ENCODE measurements at places on chromosomes 16 and 17.

- DNase-seq = no peak
These were observed 21.2 kb downstream of the CDC42EP4 start for GRCh38 chr17:73290399-73291259.

- DNase-seq = no peak
These were observed 602.5 kb upstream of the SALL1 start for GRCh38 chr16:51753467-51754127.

DNA sequence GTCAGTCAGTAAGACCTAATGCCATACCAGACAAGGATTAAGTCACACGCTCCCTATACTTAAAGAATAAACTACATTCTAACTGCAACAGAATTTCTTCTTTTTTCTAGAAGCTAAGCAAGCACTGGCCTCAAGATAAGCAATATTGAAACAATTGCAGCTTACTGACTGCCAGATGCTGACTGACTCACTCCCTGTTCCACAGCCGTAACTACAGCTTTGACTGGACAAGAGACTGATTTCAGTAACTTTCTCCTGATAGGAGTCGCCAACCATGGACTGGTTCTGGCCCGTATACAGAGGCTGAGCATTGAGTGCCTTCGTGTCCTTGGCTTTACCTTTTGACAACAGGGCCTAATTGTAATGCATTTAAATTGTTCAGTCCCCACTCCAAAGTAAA lies 67.9 kb downstream of the TRIM37 start:
- DNase-seq = no peak

DNA sequence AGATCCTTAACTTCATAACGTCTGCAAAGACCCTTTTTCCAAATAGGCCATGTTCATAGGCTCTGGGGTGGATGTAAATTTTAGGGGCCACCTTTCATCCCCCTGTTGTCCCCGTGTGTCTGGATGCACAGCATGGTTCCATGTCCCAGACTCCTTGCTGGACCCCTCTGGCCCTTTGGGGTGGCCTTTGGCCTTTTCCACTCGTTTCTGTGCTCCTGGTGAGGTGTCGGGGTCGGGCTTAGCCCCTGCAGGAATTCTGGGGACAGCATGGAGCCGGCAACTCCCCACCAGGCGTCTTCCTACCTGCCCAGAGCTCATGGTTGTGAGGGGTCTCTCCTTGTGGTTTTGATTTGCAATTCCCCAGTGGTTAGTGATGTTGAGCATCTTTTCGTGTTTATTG lies 183.5 kb downstream of the SEC14L1 start:
- DNase-seq = no peak

DNA sequence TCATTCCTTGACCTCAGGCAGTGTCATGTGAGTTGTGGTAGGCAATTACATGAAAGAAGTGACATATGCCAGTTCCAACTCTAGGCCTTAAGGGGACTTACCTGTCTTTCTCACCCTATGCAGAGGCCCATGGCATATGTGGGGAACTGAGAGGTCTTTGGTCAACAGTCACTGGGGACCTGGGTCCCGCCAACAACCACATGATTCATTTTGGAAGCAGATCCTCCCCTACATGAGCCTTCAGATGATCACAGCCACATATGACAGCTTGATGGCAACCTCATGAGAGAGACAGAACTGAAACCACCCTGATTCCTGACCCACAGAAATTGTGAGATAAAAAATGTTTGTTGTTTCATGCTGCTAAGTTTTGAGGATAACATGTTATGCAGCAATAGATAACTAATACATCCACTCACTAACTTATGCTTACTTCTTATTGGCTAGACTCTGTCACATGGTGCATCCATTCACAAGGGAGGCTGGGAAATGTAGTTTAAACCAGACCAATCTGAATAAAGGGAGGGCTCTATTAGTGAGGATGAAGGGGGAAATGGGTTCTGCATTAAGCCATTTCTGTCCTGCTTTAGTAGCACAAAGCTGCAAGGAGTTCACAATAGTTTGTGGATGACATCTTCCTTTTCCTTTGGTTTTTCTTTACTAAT lies 298.2 kb downstream of the HAPSTR1 start:
- DNase-seq = no peak

DNA sequence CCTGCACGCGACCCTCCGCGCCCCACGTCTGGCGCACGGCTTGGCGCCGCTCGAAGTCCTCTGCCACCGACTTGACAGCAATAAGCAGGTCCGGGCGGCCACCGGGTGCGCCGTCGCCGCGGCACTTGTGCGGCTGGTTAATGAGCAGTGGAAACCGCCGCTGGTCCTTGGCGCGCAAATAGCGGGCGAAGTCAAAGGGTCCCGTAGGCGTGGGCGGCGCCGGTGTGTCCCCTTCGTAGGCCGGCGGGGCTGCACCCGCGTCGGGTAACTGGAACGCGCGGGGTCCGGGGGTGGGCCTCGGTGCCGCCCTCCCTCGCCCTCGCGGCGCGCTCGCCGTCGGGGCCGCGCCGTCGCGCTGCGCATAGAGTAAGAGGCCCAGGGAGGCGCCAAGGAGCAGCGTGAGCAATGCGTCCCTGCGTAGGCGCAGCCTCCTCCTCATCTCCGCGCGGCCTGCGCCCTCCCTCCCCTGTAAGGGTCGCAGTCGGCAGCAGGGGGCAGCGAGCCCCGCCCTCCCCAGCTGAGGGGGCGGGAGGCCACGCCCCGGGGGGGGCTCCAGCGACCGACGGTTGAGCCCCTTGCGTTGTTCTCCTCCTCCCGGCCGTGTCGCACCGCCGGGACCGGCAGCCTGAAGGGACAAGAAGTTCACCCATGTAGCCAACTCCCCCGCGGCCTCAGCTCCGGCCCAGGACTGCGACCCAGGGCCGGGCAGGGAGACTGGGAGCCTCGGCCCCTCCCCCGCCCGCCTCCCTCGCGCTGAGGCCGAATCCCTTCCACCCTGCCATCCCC lies 558 bp downstream of the B3GNT9 start:
- DNase-seq = peak; percentile 82

GRCh38 chr16:82995924-82996441 lies 369.2 kb downstream of the CDH13 start:
- DNase-seq = no peak

DNA sequence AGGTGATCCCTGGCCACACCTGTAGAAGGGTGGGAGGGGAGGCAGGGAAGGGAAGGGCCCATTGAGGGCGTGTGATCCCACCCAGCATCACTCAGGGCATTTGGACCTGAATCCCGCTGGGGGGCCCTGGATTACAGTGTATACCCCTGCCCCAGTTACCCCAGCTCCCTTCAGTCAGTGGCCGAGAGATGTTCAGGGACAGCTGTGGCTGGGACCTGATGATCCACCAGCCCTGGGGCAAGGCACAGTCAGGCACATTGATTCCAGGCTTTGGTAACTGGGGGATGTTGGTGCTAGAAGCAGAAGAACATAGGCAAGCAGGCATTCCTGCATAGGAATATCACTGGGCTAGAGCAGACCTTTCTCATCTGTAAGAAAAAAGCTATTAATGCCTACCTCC lies 170.3 kb downstream of the FOXL1 start:
- DNase-seq = no peak

DNA sequence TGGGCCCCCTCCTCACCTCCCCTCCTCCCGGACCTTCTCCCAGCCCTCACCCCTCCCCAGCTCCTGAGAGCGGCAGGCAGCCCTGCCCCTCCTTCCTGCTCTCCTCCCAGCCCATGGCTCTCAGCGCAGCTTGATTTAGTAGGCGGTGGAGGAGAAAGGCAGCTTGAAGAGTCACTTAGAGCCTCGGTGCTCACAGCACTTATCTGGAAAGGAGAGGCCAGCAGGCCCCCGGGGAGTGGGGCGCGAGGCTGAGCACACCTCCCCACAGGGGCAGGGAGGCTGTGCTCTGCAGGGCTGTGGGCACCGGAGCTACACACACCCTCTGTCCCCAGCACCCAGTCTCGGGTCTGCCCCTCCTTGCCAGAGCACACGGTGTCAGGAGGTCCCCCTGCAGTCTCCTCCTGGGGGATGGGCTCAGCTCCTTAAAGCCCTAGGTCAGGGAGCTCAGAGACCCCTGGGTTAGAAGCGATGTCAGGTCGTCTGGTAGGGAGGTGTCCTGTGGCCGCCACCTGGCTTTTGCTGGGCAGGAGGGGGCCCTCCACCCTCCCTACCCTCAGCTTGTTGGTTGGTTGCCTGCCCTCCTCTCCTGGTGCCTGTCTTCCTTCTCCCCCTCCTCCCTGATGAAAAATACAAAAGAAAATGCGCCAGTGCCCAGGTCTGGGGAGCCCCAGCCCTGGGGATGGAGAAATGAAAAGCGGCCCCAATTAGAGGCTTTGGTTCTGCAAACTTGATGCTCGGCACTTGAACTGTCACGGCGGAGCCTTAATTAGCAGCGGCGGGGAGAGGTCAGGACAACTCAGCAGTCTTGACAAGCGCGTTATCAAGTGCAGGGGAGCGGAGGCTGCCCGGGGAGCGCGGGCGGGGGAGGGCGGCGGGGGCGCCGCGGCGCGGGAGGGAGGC lies 151.1 kb upstream of the GSE1 start:
- peak; percentile 40 for DNase-seq

DNA sequence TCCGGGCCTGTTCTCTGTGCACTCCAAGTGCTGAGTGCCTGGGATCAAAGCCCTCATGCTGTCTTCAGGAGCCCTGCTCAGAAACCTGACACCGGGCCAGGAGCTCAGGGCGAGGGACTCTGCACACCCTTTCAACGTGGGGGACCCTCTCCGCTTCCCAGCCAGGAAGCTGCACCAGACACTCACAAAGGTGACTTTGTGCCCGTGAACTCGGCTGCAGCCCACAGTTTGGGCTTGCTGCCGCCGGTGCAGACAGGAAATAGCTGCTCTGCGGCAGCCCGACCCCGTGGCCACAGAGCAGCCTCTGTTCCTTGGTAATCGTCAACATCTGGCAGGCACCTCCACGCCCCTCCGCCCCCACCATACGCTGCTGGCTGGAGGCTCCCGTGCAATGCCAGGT lies 93.4 kb upstream of the METRNL start:
- DNase-seq = no peak

DNA sequence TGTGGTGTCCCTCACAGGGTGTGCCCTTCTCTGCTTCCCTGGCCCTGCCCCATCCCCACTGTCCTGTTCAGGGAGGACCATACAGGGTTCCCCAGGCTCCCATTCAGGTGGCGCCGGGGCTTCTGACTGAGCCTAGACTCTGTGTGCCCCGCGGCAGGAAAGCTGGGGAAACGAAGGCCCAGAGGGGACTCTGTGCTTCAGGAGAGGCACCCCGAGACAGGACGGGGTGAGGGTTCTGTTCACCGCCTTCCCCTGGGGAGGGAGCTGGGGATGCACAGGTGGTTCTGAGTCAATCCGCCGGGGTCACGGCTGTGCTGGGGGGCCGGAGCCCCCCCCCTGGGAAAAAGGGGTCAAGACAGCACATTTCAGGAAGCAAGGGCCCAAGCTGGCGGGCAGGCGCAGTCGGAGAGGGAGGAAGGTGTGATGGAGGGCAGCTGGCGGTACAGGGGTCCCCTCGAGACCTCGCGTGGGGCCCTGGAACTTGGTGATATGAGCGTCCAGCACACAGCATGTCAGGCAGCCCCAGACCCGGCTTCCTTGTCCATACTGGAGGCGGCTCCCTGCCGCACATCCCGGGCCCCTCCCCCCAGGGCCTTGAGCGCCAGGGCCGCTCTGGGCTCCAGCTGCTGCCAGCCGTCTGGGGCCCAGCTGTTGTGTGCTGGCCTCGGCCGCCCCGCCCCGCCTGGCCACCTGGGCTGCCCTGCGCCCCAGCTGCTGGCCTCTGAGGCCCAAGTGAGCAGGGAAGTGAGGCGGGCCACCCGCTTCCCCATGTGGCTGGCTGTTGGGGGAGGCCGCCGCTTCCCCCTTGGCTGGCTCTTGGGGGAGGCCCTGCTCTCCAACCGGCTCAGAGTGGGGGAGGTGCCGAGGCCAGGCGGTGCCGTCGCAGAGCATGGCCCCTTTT lies 5.6 kb upstream of the NOTUM start:
- peak; percentile 55 for DNase-seq

DNA sequence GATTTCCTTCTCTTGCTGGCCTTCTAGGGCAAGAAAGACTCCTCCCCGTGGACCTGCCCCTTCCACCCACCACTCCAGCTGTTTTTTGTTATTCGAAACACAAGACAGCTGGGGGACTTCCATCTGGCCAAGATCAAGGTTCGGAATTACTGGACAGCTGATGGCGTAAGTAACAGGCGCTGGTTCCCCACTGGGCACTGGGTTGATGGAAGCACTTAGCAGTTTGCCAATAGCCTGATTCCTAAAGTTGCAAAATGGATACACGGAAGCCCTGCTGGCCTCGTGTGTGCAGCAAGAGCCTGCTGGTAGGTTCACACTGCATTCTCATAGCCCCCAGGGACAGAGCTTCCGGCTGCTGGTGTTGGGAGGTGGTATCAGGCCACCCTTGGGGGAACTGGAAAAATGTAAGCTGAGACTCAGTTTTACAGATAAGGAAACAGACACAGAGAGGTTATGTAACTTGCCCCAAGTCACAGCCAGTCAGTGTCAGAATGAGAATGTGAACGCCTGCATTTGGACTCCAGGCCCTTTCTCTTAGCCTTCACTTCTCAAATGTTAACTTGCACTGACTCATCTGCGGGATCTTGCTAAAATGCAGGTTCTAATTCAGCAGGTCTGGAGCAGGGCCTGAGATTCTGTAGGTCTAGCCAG lies 171.7 kb downstream of the KATNIP start:
- DNase-seq = peak; percentile 59

DNA sequence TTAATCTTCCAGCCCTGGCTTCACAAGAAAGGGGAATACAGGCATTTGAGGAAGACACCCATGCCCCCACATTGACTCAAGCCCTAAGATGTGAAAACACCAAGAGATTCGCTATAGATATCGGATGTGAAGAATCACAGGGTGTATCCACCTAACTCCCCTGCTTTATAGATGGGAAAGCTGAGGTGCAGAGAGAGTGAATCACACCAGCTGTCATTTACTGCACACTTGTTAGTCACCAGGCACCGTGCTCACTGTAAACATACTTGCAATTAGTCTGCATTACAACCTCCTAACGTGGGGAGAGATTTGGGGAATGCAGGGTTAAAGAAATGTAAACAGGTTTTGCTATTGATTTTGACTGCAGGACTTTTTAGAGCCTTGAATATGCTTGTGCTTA lies 325.5 kb downstream of the C16orf95 start:
- DNase-seq = no peak

DNA sequence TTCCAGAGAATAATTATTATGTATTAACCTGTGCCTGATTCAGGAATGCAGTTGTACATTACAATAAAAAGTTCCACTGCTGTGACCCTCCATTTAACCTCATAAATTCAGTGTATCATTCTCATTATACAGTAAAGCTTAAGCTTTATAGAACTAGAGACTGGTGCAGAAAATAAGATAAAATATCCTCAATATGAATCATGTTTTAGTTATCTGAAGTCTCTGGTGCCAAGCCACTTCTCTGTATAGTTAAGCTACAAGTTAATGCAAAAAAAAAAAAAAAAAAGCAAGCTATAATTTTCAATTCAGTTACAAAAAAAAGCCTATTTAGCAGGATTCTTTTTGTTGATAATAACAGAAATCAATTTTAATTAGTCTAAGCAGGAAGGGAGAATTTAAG lies 22.4 kb upstream of the SMIM36 start:
- DNase-seq = no peak

All from muscle of arm (tissue), 14 donors.